NCI-H187 treated with DMSO at 0.1 percent for 48 hours (cell line): ENCODE measurements at places on chromosomes 4 and X.

DNA sequence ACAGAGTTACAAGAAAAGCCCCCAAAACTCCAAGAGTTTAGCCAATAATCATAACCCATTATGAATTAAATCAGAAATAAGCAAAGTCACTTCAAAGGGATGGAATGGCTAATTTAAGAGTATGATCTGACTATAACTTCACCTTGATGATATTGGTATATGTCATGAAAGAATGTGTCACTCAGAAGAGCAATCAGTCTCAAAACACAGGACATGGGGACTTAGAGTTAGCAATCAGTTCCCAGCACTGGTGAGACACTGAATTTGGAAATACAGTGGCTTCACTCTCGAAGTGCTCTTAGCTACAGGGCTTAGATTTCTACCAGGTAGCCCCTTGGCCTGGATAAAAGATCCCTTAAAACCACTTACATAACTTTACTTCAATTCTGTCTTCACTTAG lies 65.7 kb upstream of the EXOC1L start:
- no peak for DNase-seq

DNA sequence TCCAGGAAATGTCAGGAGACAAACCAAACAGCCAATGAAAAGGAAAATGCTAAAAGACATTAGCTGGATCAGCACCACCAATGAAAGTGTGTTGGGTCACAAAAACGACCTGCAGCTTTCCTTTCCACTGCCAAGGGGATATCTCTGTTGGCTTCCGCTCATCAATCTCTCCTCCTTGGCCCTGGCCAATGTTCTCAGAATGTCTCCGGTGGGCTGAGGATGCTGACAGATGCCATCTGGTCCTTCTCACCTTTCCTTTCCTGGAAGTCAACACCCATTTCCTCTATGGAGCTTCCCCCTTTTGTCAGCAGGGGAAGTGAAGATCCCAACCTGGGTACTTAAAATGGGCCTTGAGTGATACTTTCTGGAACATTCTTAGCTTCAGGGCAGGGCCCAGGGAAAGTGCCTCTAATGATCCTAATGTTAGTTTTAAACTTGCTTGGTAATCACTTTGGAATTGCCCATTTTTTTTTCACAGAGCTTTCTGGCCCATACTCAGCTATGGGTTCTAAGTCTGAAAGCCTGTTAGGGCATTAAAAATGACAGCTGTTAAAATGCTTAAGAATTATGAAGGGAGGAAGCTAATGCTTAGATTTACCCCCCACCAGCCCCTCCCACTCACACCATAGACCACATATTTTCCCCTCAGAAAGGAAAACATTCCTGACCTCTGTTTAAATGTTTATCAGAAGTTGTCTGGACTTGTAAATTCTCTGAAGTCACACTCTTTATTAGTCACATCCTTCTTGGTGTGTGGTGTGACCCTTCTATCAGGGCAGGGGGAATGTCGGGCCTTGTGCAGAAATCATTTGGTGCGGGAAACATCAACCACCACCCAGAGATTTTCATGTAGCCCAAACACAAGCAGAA lies 29.2 kb downstream of the IGFBP7 start:
- DNase-seq = no peak

DNA sequence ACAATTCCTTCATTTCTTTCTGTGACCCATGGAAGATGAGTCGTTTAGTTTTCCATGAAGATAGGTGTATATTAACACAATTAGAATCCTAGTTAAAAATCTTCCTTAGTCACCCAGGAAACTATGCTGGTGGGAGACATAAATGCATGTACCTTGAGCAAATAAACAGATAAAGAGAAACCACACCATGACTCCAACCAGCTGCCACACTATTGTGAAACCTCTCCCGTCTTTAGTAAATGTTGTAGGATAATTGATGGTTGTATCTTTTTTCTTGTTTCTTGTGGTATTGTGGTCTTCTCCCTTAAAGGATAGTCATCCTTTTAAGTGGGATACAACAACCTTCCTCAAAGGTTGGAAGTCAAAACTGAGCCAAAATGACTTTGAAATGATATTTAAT lies 103.8 kb upstream of the LEF1 start:
- no peak for DNase-seq

- DNase-seq = no peak
These were observed 60.3 kb downstream of the ALPK1 start for GRCh38 chr4:112357453-112357852.

GRCh38 chrX:17470136-17470535 lies 95.1 kb downstream of the NHS start:
- no peak for DNase-seq

- no peak for DNase-seq
These were observed 23.7 kb upstream of the PNPLA4 start for GRCh38 chrX:7950865-7951264.

DNA sequence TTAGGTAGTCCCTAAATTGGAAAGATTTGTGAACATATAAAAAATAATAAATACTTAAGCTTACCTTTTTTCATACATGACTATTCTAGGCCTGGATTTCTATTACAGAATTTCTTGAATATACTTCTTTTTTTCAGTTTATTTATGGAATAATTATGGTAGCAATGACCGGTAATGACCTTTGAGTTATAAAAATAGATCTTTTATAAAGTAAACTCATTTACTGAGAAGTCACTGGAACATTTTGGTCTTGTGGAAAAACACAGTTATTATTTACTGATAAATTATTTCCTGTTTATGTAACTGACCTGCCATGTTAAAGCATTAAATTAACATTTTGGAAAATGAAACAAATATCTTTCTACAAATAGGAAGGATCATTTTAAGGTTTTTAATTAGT lies 80.4 kb upstream of the RASGEF1B start:
- DNase-seq = no peak

- DNase-seq = no peak
These were observed 10.0 kb downstream of the TNIP3 start for GRCh38 chr4:121154103-121154515.

DNA sequence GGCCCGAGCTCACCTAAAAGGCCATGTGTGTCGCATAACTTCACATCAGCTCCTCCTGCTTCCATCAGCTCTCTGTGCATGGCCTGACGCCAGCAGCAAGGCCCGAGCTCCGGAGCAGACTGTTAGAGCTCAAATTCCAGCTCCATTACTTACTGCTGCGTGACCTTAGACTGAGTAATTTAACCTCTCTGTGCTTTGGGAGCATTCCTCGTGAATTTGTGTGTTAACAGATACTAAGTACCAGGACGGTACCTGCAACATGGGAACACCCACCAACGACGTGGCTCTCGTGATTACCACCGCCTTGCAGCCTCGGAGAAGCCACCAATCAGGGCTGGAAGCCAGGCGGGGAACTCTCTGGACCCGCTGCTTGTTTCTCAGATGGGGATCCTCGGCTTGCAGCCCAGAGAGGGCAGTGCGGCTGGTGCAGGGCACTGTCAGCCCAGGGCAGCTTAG lies 12.9 kb downstream of the LETM1 start:
- DNase-seq = no peak

DNA sequence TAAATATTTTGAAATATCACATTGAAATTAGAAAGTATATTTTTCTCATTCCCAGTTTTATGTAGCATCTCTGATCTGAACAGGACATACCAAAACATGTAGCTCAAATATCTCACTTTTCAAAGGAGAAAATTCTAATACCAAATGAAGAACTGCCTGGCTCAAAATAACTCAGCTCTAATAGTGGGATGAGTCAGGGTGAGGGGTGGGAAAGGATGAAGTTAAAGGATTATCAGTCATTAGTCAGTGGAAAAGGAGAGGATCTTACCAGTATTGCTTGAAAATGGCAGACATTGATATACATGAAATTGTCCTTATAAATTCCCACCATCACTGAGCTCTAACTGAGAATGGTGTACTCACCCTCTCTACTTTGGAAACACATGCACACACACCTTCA lies 803.2 kb downstream of the RAPGEF2 start:
- DNase-seq = no peak

- no peak for DNase-seq
These were observed 221.7 kb downstream of the APBB2 start for GRCh38 chr4:40992472-40993295.

GRCh38 chr4:720111-720860 lies 14.7 kb downstream of the PCGF3 start:
- DNase-seq = no peak

- DNase-seq = no peak
These were observed 4.9 kb upstream of the MXD4 start for GRCh38 chr4:2266821-2267220.

DNA sequence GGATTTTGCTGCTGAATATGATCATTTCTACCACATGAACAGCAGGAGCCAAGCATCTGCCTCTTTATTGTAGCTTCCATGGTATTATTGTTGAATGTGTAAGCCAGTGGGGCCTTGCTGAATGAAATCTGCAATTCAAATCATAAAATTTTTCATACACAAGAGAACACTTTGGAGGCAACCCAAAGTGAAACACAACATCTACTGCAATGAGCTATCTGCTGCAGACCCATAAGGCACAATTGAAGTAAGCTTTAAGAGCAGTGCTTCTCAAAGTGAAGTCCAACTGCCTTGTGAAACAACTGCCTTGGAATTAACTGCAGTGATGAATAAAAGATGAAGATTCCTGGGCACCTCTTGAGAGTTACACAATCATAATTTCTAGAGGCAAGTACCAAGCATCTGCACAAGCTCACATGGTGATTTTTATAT lies 626.3 kb upstream of the INTU start:
- no peak for DNase-seq

- no peak for DNase-seq
These were observed 31.5 kb downstream of the TMEM271 start for GRCh38 chr4:544386-545105.

- no peak for DNase-seq
These were observed 57.6 kb upstream of the PPP2R3B start for GRCh38 chrX:444305-444704.

DNA sequence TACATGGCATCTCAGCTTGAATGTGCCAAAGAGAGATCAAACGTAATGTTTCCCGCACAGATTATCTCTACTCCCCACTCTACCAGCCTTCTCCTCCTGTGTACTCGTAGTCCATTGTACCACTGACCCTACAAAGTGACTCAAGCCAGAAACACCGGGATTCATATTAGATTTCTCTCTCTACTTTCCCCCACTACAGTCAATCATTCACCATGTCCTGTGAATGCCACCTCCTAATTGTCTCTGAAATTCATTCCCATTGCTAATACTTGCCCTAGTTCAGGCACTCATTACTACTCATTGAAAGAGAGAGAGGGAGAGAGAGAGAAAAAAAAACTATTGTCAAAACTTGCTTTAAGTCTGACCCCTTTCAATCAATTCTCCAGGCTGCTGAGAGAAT lies 78.2 kb upstream of the LHFPL1 start:
- no peak for DNase-seq

DNA sequence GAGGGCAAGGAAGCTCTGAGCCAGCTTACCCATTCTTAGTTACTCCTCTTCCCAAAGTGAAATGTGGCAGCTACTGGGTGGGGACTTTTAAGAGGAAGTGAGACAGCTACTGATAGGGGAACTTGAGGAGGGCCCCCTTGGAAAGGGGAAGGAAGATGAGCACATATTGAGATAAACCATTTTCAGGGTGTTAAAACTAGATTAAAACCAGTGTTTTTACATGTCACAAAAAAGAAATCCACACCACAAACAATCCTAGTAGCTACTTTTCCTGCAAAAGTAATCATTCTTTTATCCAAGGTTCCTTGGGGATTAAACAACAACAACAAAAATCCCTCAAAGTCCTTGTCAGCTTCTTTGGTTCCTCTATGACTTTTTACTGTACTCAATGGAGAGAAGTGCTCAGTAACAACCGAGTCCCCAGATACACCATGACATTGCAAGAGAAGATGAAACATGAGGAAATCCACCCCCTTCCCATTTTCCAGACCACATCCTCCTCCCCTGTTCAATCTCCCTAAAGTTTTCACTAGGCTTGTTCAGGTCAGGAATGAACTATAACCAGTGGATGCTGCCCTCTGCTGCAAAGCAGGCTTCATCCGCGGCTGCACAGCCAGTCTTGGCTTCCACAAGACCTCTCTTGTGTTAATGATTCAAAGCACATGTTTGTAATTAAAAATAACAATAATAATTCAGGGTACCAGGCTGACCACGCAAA lies 113.5 kb upstream of the TMEM164 start:
- no peak for DNase-seq

- no peak for DNase-seq
These were observed 595.7 kb upstream of the EPHA5 start for GRCh38 chr4:66266035-66266434.

DNA sequence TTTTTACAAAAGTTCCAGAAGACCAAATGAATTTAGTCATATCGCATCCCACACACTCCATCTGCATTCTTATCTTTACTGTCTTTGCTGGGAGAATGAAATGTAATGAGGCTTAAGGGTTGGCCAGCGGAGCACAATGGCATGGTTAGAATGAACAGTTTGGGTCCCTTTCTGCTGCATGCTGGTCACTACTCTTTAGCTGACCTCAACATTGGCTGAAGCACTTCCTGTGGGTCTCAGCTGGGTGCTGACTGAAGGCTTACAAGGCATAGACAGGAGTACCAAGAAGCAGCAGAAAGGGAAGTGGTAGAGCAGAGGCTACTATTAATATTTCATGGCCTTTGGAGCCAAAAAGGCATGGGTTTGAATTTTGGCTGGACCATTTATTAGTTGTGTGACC lies 159.4 kb upstream of the GPC4 start:
- DNase-seq = no peak
